Glutamatergic neuron (in vitro differentiated cells): ENCODE measurements at places on chromosomes 12 and 14.

- no peak for DNase-seq
These were observed 120.1 kb upstream of the CCND2 start for GRCh38 chr12:4153343-4153892.

DNA sequence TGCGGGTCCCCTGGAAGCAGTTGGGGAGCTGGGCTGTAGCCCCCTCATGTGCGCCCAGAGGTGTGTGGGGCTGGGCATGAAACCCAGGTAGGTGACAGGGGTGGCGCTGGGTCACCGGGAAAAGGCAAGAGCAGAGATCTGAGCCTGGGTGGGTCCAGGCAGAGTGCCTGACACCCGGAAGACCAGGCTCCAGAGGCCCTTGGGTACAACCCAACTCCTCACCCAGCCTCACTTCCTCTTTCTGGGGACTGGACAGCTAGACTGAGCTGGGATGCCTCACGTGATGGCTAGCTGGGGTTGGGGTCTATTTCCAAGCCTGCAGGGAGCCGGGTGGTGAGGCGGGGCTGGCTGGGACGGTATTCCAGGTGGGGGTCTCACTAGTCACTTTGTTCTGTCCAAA lies 16.3 kb upstream of the CYP46A1 start:
- no peak for DNase-seq

GRCh38 chr14:76083796-76084765 lies 67.6 kb upstream of the GPATCH2L start:
- peak; percentile 37 for DNase-seq

GRCh38 chr14:101716956-101717662 lies 44.4 kb upstream of the PPP2R5C start:
- DNase-seq: no peak

DNA sequence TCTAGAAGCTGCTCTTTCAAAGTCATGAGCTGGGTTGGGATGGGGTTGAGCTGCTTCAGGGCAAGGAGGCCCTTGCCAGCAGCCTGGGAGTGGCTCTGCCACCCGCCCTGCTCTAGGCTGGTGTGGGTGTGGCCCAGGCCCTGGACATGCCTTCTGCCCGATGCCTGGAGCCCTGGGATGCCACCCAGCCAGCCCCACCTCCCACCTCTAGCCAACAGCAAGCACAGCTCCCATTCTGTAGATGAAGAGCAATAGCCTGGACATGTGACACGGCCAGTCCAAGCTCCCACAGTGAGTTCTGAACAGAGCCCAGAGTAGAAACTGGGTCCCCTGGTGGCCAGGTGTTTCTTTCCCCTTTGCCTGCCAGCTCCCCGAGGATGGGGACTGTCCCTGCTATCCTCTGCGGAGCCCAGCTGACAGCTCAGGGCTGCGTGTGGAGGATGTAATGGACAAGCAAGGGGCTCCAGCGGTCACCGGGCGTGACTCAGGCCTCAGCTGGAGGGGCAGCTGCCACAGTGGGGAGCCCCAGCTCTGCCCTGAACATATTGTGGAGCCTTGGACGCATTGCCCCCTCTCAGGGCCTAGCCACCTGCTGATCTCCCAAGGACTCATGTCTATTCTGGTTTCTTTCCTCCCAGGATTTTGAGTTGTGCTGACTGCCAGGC lies 165.2 kb downstream of the TSPAN9 start:
- DNase-seq: peak; percentile 51
